ENCODE measurements at places on chromosomes 4 and X.

GRCh38 chr4:150722908-150723362, 141.0 kb downstream of the MAB21L2 start:
- no peak for DNase-seq

DNA sequence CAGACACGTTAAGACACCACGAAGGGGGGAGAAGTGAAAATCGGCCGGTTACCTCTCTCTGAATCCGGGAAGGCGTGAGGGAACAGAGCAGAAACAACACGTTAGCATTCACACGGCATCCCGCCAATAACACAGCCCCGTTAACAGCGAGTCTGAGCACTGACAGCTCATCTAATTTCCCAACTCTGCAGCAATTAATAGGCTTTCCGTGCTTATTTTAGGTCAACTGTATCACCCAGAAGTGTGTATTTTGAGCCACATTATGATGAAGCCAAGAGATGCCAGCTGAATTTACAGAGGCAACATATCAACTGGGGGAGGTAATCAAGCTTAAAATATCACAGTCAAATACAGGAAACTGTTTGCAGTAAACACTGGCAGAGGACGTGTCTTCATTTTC, 92.6 kb downstream of the NSUN7 start:
- DNase-seq: no peak

- DNase-seq: no peak
Observed at GRCh38 chrX:106670631-106671030, 55.9 kb upstream of the RNF128 start.

- DNase-seq: no peak
Observed at GRCh38 chr4:41318839-41319530, 62.3 kb downstream of the UCHL1 start.

GRCh38 chr4:184343502-184344177, 126.0 kb upstream of the ENPP6 start:
- DNase-seq: peak; percentile 73

DNA sequence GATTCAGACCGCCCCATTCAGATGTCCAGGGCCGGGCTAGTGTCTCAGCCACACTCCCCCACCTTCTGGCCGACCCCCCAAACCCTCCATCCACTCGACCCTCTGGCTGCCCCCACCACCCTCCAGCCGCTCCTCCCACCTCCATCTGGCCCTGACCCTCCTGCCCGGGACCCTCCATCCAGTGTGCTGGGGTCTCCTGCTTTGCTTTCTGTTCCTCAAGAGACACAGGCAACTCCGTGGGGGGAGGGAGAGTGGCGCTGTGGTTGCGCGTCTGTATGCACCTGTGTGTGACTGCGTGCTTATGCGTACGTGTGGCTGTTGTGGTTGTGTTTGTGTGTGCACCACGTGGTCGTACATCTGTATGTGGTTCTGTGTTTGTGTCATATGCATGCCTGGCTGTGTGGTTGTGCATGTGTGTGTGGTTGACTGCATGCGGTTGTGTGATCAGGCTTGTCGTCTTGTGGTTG, 33.3 kb downstream of the CPLX1 start:
- DNase-seq: peak; percentile 14

GRCh38 chrX:110852180-110852579, 56.6 kb upstream of the CHRDL1 start:
- DNase-seq: no peak

DNA sequence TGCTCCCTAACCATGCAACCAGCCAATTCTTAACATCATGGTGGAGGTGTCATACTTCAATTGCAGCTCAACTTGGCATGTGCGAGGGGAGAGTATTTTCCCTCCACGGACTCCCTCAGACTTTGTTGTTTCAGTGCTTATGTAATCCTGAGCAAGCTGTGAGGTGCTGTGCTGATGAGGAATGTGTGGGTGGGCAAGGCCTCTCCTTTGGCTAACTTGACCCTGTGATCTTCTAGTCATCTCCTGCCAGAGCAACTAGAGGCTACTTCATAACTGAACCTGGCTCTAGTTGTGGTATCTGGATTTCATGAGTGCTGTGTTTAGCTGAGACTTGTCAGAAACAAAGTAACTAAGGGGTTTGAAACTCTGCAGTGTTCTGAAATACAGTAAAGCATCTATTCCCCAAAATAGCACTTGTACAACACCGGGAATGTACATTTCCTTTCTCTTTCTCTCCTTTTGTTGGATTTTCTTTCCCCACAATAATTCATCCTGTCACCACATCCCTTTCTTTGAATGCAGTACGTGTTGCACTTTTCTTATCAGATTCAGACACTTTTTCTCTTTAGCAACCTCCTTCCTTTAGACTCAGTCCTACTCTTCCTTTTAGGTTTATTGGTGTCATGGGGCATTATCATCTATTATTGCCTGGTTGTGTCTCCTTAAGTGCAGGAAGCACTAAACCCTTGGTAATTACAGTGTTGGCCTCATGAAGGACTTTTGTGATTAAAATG, 415.2 kb upstream of the NR3C2 start:
- no peak for DNase-seq

GRCh38 chr4:10715696-10716095, 31.1 kb upstream of the CLNK start:
- DNase-seq: no peak

GRCh38 chr4:3118312-3118711, 43.8 kb downstream of the HTT start:
- no peak for DNase-seq

- no peak for DNase-seq
Observed at GRCh38 chrX:129145840-129146272, 377.4 kb downstream of the SMARCA1 start.

GRCh38 chr4:40255393-40256281, 58.8 kb downstream of the RHOH start:
- DNase-seq: no peak

DNA sequence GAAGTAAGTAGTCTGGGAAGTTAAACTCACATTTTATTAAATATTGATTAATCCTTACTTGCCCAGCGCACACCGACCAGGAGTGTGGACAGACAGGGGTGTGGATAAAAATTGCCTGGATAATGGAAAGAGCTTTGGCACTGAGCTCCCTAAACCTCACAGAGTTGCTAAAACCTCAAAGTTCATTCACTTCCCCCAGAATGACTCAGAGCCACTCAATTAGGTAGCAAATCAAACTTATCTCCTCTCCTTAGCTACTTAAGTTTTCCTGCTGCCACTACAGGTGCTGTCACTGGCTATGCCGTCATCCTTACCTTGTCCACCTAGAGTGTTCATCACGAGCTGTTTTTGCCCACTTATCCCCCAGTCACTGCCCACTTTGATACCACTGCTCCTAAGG, 27.0 kb upstream of the MID1IP1 start:
- no peak for DNase-seq

GRCh38 chrX:153638041-153638371, 9.0 kb upstream of the DUSP9 start:
- DNase-seq: no peak

GRCh38 chr4:183409934-183410333, 34.5 kb upstream of the CDKN2AIP start:
- DNase-seq: no peak

GRCh38 chr4:64538219-64538618, 129.0 kb upstream of the TECRL start:
- no peak for DNase-seq

DNA sequence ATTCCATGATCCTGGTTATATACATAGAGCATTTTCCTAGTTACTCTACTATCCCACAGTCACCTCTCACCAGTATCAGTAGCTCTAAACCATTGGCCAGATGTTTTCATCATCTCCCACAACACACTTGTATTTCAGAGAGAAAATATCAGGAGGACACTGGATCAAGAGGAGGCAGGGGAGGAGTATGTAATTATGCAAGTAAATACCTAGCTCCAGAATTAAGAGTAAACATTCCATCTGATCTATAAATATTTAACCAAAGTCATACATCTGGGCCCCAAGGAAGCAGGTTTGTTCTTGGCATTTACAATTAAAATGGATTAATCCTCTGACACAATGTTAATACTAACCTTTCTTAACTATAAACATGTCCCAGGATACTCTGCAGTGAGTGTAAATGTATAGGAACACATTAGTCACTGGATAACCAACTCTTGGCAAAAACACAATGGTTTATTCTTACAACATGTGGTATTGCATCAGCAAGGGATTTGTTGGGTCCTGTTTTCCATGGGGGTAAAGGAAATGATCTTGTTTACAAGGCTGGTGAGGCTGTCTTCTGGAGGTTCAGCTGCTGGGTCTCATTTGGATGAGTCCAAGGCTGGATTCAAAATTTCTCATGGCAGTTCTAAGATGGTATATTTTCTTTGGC, 170.1 kb downstream of the ATG4A start:
- no peak for DNase-seq

GRCh38 chr4:103104886-103105285, 5.3 kb upstream of the BDH2 start:
- DNase-seq: no peak

DNA sequence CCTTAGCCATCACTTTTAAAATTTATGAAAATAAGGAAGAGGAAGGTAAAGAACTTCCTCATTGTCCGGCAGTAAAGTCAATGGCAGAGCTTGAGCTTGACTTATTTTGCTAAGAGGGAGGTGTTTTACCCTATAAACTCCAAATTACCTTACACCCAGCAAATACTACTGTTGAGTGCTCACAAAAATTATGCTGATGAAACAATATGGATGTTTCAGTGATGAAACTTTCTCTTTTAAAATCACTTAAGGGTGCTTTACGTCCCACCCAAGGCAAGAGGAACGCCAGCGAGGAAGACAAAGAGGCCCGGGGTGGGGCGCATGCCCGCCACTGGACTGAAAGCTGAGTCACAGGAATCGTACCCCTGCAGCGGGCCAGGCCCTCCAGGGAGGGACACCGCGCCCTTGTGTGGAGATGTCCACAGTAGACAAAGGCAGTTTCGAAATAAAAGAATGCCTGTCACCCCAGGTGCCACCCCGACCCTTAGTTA, 560 bp upstream of the TMSB4X start:
- DNase-seq: peak; percentile 15

DNA sequence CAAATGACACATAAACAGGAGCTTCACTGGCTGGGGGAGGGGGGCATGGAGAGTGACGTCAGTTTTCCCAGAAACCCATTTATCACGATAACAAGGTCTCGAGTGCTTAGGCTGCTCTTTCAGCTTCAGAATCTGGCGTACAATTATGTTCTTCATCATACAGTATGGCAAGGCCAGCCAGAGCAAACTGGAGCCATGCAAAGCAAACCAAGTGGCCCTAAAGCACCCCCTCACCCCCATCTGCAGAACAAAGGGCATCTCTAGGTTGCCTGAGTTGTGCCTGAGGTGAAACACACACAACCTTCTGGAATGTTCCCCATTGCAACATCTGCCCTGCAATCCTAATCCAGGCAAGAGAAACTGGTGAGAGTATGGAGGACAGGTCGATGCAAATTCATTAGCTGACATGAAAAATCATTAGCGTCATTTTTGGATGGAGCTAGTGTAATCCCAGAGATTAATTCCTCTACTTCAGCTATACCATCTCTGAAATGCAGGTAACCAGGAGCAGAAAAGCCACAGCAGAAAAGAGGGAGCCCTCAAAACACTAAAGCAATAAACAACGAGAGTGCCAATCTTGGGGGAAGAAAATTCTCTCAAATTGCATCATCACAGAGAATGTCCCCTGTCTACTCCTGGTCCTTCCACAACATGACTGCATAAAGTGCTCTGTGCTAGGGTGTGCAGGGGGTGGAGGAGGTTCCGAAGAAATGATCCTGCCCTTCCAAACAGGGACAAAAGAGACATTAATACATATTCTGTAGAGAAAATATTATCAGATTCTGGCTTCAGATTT, 1.8 kb downstream of the SEPTIN6 start:
- DNase-seq: no peak

DNA sequence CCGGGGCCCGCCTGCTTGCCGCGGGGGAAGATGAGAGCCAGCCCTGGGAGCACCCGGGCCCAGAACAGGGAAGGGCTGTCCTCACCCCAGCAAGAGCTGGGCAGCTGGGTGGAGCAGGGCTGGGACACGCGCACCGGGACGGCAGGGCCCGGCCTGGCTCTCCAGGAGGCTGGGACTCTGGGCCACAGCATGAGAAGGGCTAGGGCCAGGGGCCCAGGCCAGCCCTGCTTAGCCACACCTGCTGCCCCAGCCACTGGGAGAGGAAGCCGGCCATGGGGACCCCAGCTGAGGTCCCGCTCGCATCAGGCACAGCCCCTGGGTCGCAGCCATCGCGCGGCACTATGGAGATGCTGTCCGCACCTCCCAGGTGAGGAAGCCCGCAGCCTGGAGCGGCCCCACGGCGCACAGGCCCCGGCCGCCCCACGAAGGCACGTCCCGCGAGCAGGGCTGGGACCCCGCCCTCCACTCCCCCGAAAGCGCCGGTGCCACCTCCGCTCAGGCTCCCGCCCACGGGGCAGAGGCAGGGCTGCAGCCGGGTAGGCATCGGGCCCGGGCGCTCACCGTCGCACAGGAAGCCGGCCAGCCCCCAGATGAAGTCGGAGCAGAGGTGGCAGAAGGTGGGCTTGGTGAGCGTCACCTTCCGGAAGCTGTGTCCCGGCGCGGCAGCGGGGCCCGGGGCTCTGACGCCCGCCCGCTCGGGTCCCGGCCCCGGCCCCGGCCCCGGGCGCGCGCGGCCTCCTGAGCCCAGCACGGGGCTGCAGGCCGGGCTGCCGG, 531 bp downstream of the DGKQ start:
- no peak for DNase-seq

- DNase-seq: no peak
Observed at GRCh38 chr4:80043541-80043940, 29.5 kb downstream of the ANTXR2 start.

DNA sequence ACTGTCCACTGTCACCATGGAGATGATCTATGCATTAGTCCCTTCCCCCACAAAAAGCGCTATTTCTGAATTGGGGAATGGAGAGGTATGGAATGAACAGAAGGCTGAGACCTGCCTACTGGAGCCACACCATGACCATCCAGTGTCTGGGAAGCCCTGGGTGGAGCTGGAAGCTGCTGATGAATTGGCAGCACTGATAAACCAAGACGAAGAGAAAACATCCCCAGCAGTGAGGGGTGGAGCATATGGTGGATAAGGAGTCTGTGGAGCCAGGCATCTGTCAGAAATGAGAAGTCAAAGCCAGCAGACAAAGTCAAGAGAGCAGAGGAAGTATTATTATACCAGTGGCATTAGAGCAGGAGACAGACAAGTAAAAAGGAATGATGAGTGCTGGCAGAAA, 13.2 kb downstream of the CC2D2A start:
- DNase-seq: no peak

GRCh38 chr4:38670939-38671591, 7.1 kb downstream of the KLF3 start:
- DNase-seq: no peak

DNA sequence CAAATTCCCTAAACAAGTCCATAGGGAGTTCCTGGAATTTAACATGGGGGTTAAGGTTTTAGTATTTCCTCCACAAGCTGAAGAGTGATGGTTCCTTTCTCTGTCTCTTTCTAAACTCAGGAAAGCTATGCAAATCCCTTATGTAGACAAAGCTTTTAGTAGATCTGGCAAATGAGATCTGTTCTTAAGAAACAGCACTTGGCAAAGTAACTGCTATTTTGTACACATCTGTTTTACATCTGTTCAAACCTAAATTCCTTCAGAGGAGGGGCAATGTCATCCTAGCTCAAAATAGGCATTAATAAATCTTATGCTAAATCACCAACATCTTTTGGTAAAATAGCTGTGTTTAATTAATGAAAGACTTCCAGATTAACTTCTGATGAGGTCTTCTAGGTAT, 137.8 kb upstream of the TBC1D9 start:
- no peak for DNase-seq

Measured in hypothalamus (tissue), 51 donors.